ENCODE measurements at places on chromosomes 3 and 15.
A peak's percentile ranks its signal among the peaks of the same experiment; 100 is the strongest.

DNA sequence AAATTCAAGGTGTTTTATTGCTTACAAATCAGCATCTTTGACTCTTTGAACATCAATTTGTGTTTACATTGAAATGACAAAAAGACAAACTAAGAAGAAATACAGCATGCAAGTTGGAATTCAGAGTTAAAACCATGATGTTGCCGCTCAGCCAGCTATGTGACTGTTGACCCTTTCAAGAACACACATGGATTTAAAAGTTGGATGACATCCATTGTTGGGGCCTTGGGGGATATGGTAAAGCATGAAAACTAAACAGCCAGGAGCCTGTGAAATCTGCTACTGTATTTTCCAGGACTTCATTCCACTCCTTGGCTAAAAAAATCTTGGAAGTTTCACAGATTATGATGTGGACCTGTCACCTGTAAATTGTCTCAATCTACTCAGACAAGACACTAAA lies 4.6 kb downstream of the P2RY1 start:
- DNase-seq = no peak

DNA sequence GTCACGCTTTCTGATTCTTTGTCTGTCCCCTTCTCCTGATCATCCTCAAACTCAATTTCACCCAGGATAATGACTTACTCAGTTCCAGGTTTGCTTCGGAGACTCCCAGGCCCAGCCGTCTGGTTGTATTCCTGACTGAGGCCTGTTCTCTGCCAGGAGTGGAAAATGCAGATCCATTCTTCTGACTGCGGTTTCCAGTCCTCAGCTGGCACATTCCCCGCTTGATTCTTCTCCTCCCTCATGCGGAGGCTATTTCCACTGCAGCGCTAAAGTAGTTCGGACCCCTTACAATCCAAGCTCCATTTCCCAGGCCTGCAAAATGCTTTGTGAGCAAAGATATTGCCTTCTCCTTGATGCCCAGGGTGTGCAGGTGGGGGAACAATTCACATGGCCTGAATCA lies 47.2 kb upstream of the GALNT15 start:
- DNase-seq = no peak

DNA sequence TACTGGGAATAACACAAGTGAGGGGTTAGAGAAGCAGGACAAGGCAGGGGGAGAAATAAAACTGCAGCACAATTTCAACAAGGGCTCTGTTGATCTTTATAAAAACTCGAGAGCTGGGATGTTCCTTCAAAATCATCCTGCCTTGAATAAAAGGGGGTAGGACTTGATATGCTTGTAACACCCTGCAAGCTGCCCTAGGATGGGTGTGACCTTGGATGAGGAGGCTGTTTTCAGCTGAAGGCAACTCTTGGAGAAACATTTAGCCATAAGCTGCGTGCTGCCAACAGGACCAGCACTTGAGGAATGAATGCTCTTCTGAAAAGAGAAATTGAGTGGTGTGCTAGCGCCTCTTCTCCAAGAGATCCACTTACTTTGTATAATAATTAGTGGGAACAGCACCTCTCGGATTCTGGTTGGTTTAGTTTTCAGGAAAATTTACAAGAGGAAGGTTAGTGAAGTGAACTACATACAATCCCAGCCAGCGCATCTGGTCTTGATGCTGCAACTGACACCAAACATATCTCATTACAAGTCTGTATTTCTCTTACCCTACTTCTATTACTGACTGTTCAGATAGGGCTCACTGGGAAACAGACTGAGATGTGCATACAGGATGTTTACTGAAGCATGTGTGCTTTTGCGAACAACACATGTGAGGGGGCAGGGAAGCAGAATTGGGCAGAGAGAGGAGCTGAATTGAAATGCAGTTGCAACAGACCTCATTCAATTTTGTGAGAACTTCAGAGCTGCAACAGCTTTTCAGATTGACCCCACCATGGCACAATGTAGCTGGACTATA lies 643.0 kb upstream of the GOLIM4 start:
- DNase-seq = no peak

DNA sequence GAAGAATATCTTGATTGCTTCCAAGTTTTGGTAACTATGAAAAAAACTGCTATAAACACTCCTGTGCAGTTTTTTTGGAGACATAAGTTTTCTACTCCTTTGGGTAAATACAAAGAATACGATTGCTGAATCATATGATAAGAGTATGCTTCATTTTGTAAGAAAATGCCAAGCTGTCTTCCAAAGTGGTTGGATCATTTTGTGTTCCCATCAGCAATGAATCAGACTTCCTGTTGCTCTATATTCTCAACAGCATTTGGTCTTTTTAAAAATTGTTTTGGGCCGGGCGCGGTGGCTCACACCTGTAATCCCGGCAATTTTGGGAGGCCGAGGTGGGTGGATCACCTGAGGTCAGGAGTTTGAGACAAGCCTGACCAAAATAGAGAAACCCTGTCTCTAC lies 14.5 kb downstream of the BTD start:
- DNase-seq = no peak

DNA sequence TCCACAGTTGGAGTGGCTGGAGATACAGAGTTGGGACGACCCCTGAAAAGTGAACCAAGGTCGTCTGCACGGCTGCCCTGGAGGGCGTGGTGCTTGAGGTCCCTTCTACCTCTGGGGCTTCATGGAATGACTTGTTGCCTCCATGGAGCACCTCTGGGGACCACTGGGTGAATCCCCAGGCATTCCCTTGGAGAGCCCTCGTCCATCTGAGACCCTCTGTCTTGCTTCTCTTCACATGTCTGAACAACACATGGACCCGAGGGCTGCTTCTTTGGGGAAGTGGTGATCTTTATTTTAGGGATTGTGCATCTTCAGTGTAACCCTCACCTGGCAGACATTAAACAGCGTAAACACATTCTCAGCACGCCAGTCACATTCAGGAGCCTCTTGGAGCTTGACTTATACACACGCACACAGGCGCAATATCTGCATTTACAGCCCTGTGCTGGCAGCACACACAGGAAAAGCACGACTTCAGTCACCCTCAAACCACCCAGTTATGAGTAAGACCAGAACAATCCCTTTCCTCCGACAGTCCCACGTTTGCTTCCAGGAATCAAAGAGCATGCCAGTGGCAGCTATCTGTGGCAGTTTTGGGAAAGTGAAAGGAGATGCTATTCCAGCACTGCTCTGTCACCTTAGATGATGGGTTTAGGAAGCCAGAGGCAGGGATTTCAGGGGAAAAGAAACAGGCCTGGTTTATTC lies 12.6 kb downstream of the FAM107A start:
- peak; percentile 96 for DNase-seq
